Activated naive CD4-positive, alpha-beta T cell (primary cell): ENCODE measurements at places on chromosomes 7 and 10.

- DNase-seq, result no peak
These were observed 81.0 kb downstream of the CNOT4 start for GRCh38 chr7:135428879-135429278.

DNA sequence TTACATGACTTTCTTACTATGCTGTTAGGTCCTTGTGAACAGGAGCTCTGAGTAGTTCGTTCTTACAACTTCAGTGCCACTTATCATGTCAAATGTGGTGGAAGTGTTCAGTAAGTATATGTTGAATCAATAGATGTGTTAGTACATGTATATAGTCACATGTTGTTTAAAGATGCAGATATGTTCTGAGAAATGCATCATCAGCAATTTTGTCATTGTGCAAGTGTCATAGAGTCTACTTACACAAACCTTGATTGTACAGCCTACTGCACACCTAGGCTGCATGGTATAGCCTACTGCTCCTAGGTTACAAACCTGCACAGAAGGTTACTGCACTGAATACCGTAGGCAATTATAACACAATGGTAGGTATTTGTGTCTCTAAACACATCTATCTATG is 174.8 kb downstream of the GPR37 start:
- no peak for DNase-seq

GRCh38 chr7:147700702-147701101 is 889.9 kb upstream of the C7orf33 start:
- no peak for DNase-seq

DNA sequence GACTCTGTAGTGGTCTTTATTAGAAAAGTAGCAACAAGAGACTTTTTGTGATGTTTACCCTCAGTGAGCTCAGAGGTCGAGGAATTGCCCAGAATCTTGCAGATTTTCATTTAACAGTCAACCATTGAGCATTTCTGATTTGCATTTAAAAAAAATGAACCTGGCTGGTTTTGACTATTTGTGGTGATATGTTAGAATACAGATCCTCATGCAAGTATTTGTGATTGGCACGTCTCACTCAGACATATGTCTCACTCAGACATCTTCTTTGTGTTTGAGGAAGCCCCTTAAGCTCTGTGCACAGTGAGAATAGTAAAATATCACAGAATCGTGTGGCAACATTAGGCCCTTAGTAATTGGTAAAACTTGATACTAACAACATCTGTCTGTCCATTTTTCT is 113.2 kb downstream of the SND1 start:
- no peak for DNase-seq

- no peak for DNase-seq
These were observed 49.0 kb upstream of the ARHGAP12 start for GRCh38 chr10:31977440-31978155.

DNA sequence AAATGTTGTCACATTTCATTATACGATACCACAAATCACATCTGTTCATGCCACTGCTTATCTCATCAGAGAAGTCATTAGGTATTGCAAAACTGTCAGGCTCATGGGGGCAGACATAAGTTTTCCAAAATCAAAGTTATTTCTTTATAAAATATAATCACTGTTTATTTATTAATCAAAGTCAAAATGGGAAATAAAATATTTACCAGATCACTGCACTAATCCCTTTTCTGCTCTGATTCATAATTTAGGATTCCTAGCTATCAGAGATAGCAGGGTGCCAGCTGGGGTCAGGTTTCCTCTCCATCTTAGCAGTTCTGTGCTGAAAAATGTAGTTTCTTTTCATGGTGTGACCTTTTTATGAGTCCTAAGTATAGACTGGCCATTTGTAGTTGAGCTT is 117.7 kb upstream of the LANCL2 start:
- no peak for DNase-seq

DNA sequence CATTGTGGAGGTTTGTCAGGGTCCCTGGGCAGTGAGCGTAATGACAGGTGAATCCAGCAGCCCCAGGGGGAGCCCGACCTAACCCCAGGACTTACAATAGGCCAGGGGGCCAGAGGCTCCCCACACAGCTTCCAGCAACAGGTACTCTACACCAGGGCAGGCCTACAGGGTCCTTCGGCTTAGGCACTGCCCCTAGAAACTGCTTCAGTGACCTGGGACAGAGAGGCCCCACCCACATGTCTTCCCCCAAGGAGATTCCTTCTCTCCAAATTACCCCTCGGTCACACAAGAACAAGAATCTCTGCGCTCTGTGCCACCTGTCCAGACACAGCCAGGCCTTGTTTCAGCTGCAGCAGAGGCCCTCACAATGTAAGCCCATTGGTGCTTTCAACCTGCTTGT is 24.4 kb downstream of the SKIDA1 start:
- DNase-seq, result no peak

DNA sequence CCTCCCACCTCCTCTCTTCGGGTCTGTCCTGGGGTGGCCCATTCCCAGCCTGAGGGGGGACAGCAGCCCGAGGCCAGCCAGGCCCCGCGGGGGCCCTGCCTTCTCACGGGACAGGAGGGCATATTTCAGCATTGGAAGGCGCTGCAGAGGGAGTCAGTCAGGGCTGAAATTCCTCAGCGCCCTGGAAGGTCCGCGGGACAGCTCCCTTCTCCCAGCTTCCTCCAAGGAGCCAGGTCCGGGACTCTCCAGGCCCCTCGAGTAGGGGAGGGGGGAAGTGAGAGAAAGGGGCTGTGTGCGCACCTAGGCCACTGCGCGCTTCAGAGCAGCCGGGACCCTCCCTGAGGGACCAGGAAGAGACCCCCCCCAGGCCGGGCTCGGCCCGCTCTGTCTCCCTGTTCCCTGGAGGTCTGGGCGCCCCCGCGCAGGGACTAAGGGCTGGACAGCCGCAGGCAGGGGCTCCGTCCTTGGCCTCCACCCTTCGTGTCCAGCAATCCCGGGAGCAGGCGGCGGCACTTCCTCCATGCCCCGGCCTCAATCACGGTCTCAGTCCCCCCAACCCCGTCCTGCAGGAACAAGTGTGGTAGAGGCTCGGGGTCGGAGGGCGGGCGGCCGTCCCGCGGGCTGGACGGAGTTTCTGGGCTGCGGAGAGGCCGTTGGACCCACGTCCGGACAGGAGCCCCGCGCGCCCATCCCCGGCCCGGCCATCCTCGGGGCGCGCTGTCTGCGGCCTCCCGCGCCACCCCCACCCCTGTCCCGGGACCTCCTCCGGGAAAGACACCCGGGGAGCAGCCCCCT is 6.0 kb upstream of the ELFN1 start:
- no peak for DNase-seq

GRCh38 chr7:36082216-36082615 is 70.8 kb upstream of the EEPD1 start:
- DNase-seq, result no peak

DNA sequence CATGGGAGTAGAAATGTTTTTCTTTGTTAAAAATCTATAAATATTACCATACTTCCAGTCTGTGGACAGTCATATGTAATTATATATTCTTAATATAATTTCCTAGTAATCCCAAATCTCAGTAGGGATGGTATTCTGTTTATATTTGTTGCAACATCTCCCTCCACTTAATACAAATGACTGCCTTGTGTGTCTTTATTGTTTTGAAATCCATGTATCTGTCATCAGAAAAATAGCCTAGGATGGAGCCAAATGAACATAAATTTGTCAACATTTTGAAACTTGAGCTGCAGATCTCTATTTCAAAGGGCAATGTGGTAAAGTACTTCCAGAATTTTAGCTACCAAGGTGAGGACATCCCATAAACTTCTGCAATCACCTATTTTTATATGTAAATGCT is 290.7 kb downstream of the TSPAN12 start:
- no peak for DNase-seq

- no peak for DNase-seq
These were observed 686.5 kb downstream of the LRMDA start for GRCh38 chr10:76117949-76118348.

DNA sequence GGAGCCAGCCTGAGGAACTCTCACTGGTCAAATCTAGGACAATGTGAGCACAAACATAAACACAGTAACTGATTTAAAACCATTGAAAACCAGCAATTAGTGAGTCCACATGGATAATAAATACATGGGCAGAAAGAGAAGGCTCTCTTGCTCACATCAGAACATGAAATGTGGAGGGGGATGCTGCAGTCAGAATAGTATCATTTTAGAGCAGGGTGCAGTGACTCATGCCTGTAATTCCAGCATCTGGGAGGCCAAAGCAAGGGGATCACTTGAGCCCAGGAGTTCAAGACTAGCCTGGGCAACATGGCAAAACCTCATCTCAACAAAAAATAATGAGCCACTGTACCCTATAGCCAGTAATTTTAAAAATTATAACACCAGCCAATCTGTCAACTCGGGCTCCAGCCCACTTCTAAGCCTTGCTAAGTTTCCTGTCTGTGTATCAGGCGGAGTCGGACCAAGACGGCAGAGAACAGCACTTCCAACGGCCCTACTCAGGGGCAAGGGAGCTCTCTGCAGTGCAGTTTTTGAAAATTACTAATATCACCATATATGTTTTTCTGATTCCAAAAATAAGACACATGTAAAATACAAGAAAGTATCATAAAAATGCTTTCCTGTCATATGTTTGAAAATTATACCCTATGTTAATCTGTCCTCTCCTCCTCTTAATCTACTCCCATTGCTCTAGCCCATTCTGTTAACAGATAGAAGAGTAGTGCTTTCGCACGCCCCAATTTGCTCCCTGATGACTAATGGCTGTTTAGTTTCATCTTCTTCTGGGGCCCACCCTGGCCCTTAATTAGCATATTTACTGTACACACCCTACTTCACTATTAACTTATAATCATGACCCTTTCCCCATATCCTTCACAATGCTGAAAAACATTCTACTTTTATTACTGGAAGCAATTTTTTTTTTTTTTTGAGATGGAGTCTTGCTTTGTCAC is 17.1 kb downstream of the URGCP start:
- DNase-seq, result no peak

DNA sequence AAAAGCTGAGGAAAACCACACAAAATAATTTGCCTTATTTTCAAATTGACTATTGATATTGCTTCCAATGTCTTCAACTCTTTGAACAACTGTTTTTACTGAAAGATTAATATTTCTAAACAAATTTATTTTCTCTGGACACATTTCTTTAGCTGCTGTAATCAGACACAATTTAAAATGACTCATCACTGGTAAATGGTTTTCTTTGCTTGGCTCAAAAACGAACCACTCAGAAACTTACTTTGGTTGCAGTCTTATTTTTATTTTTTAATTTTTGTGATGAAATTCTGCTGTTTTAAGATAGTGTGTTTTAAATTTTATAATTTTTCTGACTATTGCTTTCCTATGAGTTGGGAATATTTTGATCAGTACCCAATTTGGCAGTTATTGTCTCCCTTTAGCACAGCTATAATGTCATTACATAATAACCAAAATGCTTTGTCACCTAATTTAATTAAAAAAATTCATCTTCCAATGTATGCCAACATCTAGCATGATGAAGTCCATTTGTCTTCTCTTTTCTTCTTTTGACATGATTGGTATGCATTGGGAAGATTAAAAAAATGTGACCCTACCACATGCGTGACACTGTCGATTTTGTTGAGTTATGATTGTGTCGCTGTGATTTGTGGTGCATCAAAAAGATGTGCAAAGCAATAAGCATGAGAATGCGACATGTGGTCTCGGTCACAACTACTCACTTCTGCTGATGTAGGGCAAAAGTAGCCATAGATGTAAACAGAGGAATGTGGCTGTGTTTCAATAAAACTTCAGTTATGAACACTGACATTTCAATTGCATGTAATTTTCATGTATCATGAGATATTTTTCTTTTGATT is 222.3 kb downstream of the SUGCT start:
- no peak for DNase-seq

GRCh38 chr7:70589010-70589409 is 542.9 kb upstream of the GALNT17 start:
- DNase-seq, result no peak

DNA sequence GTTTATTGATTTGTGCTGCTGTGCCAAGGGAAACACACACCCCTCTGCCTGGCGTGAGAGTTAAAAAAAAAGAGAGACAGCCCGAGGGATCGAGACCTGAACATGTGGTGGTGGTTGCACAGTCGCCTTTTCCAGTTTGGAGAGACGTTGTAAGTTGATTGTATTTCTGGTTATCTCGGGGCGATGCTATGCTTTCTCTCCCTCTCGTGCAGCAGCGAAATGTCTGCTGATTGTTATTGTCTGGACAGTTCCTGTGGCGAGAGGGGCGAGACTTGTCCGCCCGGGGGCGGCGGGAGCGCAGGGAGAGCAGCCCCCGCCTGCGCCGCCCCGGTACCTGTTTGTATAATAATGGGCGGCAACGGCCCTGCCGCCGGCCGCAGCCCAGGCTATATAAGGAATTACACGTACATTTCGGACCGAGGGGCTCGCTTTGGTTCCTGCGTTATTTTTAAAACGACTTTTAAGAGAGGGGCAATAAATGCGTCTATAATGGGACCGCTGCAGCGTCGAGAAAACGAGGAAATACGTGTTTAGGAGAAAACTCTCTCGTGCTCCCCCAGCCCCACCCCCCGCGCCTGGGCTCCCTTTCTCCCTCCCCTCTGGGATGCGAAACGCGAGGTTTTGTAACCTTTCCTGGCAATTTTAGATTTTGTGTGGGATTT is 1.7 kb downstream of the ZEB1 start:
- no peak for DNase-seq

- no peak for DNase-seq
These were observed 172.4 kb downstream of the LRRC4 start for GRCh38 chr7:127858915-127859189.

DNA sequence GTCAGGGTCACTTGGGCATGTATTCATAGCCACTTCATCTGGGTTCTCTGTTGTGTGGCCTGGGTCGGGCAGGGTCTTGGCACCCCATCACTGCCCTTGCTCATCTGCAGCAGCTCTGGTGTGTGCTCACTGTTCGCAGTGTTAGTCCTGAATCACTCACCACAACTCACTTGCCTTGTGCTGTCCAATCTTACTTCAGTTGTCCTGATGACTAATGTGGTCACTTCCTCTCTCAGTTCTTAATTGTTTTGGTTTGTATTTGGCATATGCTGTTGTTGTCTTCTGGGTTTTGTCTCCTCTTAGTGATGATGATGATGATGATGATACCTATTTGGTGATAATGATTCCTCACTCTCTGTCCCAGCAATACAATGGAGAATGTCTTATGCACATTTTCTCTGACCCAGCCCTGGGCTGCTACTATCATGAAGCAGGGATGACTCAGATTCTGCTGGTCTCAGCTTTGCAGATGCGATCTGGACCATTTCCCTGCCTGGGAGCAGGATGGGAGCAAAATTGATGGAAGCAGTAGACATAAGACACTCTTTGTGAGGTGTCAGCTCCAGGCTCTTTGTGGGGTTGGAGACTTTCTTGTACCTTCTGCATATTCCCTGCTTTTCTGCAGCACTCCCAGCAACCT is 17.0 kb downstream of the ADRA2A start:
- DNase-seq, result no peak

- no peak for DNase-seq
These were observed 26.5 kb downstream of the NDUFB2 start for GRCh38 chr7:140723006-140723405.

DNA sequence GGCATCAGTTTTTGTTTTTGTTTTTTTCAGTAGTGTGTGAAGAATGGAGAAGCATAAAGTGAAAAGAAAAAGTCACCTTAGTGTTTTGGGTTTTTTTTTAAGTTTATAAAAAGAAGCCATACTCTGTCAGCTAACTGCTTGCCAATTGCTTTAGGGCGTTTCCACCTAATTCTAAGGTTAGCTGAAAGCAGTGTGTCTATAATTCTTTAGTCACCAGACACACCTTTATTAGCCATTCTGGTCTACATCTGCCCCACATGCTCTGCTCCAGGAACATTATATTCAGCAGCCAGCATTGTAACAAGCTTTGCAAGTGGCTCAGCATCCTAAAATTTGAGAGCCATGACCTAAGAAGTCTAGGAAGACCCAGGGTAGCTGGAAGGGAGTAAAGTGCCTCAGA is 14.1 kb upstream of the SLC16A12 start:
- no peak for DNase-seq

GRCh38 chr7:1505731-1506550 is 1.8 kb upstream of the INTS1 start:
- DNase-seq, result no peak

- no peak for DNase-seq
These were observed 2.0 kb downstream of the DBNL start for GRCh38 chr7:44046321-44047061.
